ENCODE measurements at places on chromosomes 2 and 18.

DNA sequence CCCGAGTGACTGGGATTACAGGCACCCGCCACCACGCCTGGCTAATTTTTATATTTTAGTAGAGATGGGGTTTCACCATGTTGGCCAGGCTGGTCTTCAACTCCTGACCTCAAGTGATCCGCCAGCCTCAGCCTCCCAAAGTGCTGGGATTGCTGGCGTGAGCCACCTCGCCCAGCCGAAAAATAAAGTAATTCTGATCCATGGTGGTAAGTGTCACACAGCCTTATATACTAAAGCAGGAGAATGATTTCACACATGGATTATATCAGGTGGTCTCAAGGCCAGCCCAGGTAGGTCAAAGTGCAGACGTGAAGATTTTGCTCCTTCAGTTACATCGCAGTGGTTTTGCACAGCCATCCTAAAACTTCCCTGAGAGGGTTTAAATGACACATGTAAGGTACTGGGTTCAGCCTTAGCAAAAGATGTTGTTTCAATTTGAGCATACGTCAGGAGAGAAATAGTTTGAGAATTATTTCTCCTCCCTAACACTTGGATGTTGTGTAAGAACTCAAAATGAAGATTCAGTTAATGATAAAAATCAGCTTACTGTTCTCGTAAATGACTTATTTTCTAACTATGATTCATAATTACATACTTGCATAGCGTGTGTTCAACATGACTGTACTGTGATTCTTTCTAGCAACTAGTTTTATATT, 93.0 kb upstream of the SLC39A10 start:
- no peak for DNase-seq

DNA sequence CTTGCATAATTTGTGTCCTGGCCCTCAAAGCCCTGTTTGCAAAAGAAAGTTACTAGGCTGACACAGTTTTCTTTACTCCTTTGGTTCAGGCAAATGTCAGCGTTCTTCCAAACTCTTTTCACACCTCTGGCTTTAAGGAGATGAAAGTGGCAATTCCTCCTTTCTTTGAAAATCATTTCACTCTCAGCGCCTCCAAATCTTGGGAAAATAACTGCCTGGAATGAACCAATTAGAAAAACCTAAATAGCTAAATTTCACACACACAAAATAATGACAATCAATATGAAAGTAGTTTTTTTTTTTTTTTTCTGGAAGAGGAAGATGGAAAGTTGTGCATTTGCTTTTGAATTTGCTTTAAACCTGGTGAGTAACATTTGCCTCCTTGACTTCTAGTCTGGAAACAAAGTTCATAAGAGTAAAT, 1.7 kb downstream of the MEIS1 start:
- DNase-seq, result no peak

GRCh38 chr2:101609433-101609832, 88.1 kb upstream of the MAP4K4 start:
- DNase-seq, result no peak

DNA sequence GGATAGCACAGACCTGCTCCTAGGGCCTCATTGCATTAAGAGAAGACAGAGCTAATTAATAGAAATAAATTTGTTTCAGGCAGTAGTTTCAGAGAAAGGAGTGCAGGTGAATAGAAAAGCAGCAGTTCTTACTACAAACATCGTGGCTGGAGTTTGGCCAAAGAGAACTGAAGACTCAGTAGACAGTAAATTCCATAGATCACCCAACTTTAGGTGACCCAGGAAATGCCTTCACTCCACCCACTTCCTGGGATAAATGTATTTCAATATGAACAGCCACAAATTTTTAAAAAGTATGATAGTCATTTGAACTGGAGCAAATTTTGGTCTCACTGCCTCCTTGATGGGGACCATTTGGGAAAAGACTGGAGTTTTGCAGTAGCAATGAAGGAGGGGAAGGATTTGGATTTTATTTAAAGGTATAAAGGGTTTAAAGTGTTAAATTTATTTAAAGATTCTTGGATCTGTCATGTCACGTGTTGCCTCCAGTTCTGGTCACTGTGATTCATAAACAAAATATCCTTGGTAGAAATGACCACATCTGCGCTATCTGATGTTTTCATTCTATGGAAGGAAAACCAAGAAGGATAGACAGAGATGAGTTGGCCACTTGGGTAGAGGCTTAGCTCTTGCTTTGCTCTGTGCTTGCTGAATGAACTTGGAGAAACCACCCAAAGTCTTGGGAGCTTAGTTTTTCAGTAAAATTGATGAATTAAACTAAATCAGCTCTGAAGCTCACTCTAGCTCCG, 390.2 kb downstream of the THSD7B start:
- DNase-seq, result no peak

GRCh38 chr2:5479265-5479928, 212.8 kb upstream of the SOX11 start:
- DNase-seq, result no peak

DNA sequence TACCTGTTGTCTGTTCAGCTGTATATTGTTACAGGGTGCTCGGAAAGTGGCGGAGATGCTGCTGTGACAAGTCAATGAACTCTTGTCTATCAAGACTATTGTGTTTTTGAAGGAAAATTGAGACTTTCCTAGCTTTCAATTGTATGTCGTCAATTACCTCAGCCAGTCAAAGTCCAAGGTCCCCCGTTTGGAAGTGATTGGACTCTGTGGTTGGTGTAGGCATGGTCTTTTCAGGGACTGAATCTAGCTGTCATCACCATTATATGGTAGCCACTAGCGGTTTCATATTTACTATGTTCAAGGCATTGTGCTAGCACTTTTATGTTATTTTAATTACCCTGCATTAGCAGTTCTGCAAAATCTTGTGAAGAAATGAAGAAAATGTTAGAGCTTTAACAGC, 54.9 kb downstream of the XRCC5 start:
- DNase-seq, result no peak

GRCh38 chr2:12705230-12705629, 11.5 kb upstream of the TRIB2 start:
- DNase-seq, result no peak

DNA sequence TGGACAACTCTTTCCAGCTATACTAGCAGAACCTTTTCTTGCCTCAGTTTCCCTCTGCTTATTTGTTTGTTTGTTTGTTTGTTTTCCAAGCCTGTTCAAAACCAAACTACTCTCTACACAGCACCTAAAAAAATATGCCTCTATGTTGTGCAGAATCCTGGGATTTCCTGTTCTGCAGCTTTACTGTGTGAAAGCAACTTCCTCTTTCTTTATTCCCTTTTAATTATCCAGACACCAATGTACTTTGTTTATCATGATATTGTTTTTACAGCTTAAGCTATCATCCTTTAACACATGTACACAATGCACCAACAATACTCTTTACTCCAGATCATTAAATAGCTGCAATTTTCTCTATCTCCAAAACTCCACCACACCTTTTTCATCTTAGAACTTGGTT, 259.5 kb downstream of the EPHA4 start:
- DNase-seq, result no peak

- no peak for DNase-seq
Observed at GRCh38 chr2:223101340-223102039, 49.5 kb downstream of the KCNE4 start.

- DNase-seq, result no peak
Observed at GRCh38 chr18:75204732-75205513, 4.0 kb downstream of the PTGR3 start.

- no peak for DNase-seq
Observed at GRCh38 chr2:64008434-64009009, 10.7 kb downstream of the VPS54 start.

DNA sequence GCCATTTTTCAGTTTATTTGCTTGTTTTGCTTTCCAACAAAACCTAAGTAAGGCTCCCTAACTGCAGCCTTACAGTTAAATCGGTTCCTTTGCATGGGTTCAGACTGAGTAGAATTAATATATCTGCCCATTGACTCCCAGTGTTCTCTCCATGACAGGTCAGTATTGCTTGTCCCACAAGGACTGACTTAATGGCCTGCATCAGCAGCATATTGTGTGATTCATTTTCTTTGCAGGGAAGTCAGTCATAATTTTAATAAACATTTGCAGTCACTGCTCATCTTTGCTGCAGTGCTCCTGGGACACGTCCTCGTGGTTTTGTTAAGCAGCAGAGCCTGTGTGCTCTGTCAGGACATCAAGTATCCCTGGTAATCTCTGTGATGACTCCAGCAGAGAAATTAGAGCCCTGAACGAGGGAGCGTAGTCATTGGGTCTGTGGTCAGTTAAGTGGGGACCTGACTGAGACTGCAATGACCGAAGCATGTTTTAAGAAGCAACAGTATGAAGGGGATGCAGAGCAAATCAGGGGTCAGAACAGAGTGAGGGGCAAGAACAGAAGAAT, 93.3 kb downstream of the CDH20 start:
- no peak for DNase-seq

- DNase-seq, result no peak
Observed at GRCh38 chr2:36253086-36253485, 102.5 kb upstream of the CRIM1 start.

DNA sequence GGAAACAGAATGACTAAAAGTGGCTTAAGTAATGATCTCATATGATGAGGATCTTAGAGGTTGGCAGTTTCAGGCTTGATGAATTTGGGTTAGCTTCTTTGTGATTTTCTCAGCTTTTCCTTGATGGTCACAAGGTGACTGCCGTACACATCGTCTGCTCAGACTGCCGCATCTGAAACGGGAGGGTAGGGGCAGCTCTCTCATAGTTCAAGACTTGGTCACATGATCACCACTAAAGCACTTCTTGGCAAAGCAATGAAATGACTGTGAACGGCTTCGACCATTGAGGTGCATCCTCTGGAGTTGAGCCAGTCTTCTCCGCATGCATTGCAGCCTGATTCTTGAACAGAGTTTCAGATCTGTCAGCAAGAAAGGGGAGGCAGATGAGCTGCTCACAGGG, 43.8 kb downstream of the LPIN1 start:
- DNase-seq, result no peak

DNA sequence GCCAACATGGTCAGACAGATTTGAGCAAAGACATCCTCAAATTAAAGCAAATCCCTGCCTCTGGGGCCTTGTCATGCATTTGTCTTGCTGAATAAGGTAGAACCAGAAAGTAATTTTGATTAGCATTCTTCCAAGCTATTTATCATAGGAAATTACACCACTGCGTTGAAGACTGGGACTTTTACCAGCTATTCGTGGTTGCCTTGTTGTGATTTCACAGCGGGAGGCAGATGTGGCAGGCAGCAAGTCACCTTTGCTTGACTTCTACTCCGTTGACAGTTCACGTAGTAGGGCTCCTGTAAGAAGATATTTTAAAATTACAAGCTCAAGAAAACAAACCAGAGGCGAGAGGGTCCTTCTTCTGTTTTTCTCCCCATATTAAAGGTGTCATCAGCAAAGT, 80.6 kb downstream of the EN1 start:
- no peak for DNase-seq

GRCh38 chr2:222827417-222827816, 33.4 kb upstream of the ACSL3 start:
- DNase-seq, result no peak

DNA sequence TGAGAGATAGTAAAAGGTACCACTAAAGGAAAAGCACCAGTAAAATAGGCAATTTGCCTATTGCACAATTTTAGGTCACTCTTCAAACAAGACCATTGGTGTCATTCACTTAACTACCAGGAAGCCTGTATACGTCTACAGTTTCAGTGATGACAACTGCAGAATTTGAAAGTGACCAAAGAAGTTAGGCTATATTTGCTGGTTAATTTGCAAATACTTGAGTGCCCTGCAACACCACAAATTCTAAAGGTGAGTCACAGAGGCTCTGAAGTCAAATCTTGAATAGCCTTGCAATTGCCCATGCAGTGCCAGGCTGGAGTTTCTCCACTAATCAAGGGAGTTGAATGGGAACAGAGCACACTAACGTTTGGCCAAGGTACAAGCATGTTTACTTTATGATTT, 128.7 kb upstream of the CCDC68 start:
- no peak for DNase-seq

- no peak for DNase-seq
Observed at GRCh38 chr2:172420216-172420615, 7.2 kb upstream of the ITGA6 start.

GRCh38 chr2:240189686-240190085, 49.2 kb upstream of the OTOS start:
- no peak for DNase-seq

GRCh38 chr2:149568138-149568537, 19.4 kb downstream of the MMADHC start:
- DNase-seq, result no peak

DNA sequence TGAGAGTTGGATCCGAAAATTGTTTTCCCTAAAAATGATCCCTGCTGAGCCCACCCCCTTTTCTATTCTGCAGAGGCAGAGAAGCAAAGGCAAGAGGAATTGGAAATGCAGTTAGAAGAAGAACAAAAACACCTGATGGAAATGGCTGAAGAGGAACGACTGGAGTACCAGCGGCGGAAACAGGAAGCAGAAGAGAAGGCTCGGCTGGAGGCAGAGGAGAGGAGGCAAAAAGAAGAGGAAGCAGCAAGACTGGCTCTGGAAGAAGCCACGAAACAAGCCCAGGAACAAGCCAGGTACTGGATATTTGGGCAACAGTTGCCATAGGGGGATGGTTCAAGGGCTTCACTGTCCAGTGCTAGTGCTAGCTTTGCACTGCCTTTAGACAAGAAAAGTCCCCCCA, 41.7 kb downstream of the SUMO1 start:
- no peak for DNase-seq

- DNase-seq, result no peak
Observed at GRCh38 chr2:152508446-152508845, 173.5 kb downstream of the FMNL2 start.

DNA sequence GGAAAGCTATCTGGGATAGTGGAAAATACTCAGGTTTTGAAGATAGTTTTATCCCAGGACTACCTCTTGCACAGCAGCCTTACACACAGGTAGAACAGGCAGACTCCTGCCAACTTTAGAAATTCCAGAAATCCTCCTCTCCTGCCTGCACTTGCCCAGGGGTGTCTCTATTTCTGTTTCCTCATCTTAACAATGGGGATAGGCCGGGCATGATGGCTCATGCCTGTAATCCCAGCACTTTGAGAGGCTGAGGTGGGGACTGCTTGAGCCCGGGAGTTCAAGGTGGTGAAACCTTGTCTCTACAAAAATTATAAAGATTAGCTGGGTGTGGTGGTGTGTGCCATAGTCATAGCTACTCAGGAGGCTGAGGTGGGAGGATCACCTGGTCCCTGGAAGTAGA, 117.0 kb upstream of the ARL5A start:
- DNase-seq, result no peak

DNA sequence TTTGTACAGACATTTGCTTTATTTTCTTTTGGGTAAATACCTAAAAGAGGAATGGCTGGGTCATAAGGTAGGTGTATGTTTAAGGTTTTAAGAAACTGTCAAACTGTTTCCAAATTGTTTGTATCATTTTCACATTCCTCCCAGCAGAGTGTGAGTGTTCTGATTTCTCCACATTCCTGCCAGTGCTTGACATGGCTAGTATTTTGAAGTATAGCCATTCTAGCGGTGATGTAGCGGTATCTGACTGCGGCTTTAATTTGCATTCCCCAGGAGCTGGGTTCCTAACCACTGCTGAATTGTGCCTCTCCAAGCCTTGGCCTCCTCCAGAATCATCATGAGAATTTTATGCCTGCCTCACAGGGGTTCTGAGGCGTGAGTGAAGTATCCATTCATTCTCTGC, 61.8 kb upstream of the ARL4C start:
- no peak for DNase-seq

- DNase-seq, result no peak
Observed at GRCh38 chr2:108949316-108950239, 39.4 kb downstream of the EDAR start.

- DNase-seq, result no peak
Observed at GRCh38 chr2:98519851-98520250, 75.2 kb downstream of the INPP4A start.

Measured in activated CD8-positive, alpha-beta memory T cell treated with anti-CD3 and anti-CD28 coated beads for 48 hours (primary cell).